Tibial artery (tissue), 4 donors: ENCODE measurements at places on chromosomes 16 and 17.

GRCh38 chr17:4167786-4168185, 24.8 kb downstream of the CYB5D2 start:
- no peak for DNase-seq

DNA sequence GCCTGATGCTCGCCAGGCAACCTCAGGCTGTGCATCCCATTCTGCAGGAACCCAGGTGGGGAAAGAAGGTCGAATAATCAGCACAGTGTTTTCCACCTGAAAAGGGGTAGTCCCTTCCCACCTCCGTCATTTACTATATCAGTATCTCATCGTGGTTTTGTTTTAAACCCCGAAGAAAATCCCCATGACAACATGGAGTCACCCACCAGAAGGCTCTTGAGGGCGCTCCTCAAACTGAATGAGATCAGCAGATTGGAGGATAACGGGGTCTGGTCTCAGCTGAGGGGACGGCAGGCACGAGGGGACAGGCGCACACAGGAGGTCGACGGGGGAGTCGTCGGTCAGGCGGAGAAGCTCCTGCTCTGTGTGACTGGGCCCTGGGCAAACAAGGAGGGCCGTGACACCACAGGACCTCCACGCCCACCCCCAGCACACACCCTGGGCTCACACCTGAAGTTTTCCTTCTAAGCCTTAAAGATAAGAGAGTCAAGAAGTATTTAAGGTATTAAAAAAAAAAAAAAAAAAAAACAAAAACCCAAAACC, 44.2 kb downstream of the MARF1 start:
- no peak for DNase-seq

DNA sequence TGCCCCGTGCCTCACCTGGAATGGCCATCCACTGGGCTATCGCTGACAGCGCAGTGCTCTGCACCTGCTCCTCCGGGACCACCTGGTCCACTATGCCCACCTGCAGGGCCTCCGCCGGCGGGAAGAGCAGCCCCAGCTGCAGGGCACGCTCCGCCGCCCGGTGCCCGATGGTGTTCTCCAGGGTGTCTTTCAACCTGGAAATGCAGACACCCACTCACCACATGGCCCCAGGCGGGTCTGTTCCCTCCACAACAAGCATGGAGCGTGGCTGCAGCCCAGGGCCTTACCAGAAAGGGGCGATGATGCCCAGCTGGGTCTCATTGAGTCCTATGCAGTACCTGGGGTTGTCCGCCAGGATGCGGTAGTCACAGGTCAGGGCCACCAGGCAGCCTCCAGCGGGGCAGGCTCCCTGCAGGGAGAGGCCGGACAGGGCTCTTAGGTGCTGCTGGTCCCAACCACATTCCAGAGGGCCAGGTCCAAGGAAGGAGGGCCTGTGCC, 6.8 kb downstream of the DNASE1L2 start:
- DNase-seq = no peak

GRCh38 chr17:37607637-37608331, 1.4 kb downstream of the SYNRG start:
- DNase-seq = no peak

GRCh38 chr17:62572888-62573401, 54.5 kb upstream of the MRC2 start:
- DNase-seq = no peak
